ENCODE measurements at places on chromosomes 2 and 18. TPM values are rescaled to one million over a fixed set of nuclear protein-coding genes. Genes with fewer than 3 reads are reported as not detected.

DNA sequence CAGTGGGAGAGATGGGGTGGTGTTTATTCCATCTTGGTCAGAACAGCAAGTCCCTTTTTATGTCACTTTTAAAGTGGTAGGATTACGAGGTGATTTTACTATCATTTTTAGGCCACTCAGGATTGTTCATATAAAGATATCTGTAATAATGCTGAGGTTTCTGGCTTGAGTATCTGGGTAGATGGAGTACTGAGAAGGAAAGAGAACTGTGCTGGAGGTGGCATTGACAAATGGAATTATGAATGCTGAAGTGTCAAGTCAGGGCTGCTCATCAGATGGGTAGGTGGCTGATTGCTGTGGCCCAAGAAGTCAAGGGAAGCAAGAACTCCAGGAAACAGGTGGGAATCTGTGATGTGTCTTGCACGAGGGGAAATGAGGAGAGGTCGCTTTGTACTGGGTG, 85.3 kb upstream of the MGAT4A start:
- H3K27ac ChIP-seq, result no peak overlapping the region
- H3K4me1 ChIP-seq, result no peaks in the 10 kb centered on the region
- H3K27me3 ChIP-seq, result peaks cover 5% of the 10 kb centered on the region
- DNase-seq, result no peak
- H3K4me3 ChIP-seq, result no peak overlapping the region

GRCh38 chr2:150159300-150159699, 328.2 kb downstream of the RND3 start:
- H3K4me1 ChIP-seq, result no peaks in the 10 kb centered on the region
- no peak for DNase-seq
- no peak overlapping the region for H3K27ac ChIP-seq
- H3K27me3 ChIP-seq, result no peaks in the 10 kb centered on the region
- H3K36me3 ChIP-seq, result no peaks in the 10 kb centered on the region

GRCh38 chr2:69734854-69735544, 6.9 kb upstream of the ANXA4 start:
- H3K27ac ChIP-seq, result no peak overlapping the region
- H3K4me3 ChIP-seq, result no peak overlapping the region
- H3K36me3 ChIP-seq, result no peaks in the 10 kb centered on the region
- no peak for DNase-seq
- no peaks in the 10 kb centered on the region for H3K27me3 ChIP-seq

DNA sequence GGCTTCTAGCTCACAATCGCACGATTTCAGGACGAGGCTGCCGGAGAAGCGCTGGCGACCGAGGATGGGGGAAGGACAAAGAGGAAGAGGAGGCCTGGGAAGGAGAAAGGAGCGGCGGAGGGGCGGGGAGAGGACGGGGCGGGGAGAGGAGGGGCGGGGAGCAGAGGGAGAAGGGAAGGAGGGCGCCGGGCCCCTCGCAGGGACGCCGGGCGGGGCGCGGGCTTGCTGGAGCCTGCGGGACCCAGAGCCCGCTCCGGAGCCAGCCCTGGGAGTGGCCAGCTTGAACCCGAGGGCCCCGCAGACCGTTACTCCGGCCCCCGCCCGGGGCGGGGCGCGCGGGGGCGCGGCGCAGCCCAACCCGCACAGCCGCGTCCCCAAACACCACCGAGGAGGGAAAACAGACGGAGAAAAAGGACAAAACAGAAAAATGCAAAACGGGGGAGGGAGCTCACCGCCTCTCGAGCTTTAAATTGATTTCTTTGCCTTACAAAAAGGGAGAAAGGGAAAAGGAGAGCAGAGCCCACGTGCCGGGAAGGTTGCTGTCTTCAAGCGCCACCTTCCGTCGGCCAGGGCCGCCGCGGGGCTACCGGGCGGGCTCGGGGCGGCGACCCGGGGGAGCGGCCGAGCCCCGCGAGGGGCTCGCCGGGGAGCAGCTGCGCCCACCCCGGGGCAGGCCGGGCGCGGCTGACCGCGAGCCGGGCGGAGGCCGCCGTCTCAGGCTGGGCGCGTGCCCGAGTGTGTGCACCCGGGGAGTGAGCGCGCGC, 781 bp upstream of the SOX11 start:
- no peak for DNase-seq
- H3K4me1 ChIP-seq, result peaks cover 4% of the 10 kb centered on the region
- H3K27ac ChIP-seq, result no peak overlapping the region
- no peak overlapping the region for H3K4me3 ChIP-seq
- H3K27me3 ChIP-seq, result peaks cover 24% of the 10 kb centered on the region

GRCh38 chr2:198106621-198107385, 302.4 kb downstream of the PLCL1 start:
- DNase-seq, result no peak
- H3K27me3 ChIP-seq, result no peaks in the 10 kb centered on the region
- H3K27ac ChIP-seq, result no peak overlapping the region
- no peak overlapping the region for H3K4me3 ChIP-seq
- H3K4me1 ChIP-seq, result no peaks in the 10 kb centered on the region
- H3K36me3 ChIP-seq, result no peaks in the 10 kb centered on the region

GRCh38 chr2:186125156-186125555, 360.9 kb upstream of the ZC3H15 start:
- H3K36me3 ChIP-seq, result no peaks in the 10 kb centered on the region
- no peaks in the 10 kb centered on the region for H3K27me3 ChIP-seq
- no peaks in the 10 kb centered on the region for H3K4me1 ChIP-seq

DNA sequence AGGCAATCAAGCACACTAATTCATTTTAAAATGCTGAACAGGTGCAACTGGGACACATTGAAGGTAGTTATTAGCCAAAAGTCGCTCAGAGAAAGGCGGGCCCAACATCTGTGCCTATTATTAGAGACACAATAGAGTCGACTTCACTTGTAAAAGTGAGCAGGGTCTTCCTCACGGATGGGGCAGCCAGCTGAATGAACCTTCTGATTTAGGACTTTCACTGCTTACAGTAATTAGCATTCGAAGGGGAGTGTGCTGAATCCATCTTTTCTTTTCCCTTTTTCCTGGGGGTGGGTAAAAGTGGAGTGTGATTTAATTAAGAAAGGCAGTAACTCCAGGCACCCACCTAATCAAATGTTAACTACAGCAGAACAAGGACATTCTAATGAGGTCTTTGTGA, 677.7 kb downstream of the DCDC2C start:
- no peak overlapping the region for H3K4me3 ChIP-seq
- H3K36me3 ChIP-seq, result no peaks in the 10 kb centered on the region
- DNase-seq, result no peak
- H3K27ac ChIP-seq, result no peak overlapping the region

DNA sequence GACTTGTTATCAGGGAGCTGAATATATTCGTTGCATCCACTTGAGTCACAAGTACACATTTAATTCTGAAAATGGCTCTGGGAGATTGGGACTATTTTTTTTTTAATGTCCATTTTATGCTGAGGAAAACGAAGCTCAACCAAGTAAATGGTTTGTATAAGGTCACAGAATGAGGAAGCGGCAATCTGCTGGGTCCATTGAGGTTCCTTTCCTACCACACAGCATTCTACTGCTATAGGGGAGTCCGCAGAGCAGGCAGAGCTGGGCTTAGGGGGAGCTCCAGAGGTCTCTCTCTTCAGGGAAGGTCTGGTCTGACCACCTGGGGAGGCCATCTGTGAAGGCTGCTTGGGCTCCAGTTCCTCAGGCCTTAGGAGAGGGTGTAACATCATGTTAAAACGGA, 77.9 kb downstream of the MCFD2 start:
- no peaks in the 10 kb centered on the region for H3K27me3 ChIP-seq
- no peak for DNase-seq
- no peak overlapping the region for H3K27ac ChIP-seq
- no peak overlapping the region for H3K4me3 ChIP-seq
- H3K36me3 ChIP-seq, result no peaks in the 10 kb centered on the region

- no peak for DNase-seq
- H3K36me3 ChIP-seq, result no peaks in the 10 kb centered on the region
- H3K4me1 ChIP-seq, result no peaks in the 10 kb centered on the region
- no peak overlapping the region for H3K27ac ChIP-seq
- peaks cover 3% of the 10 kb centered on the region for H3K27me3 ChIP-seq
These were observed 205.1 kb downstream of the NDUFA10 start for GRCh38 chr2:239819974-239820555.

DNA sequence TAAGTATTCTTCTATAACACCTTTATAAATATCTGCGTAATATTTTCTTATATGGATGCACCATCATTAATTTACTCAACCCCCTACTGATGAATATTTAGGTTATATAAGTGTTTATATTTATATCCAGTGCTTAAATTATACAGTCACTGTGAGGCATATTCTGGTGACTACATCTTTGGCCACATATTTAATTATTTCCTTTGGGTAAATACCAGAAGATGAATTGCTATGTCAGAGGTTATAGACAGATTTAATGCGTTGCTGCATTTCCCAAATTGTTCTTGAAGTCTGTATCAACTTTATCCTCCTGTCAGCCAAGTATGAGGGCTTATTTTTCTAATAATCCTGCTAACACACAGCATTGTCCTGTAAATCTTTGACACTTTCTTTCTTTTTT, 18.7 kb downstream of the DYSF start:
- peaks cover 14% of the 10 kb centered on the region for H3K27me3 ChIP-seq
- H3K4me1 ChIP-seq, result peaks cover 2% of the 10 kb centered on the region
- no peaks in the 10 kb centered on the region for H3K36me3 ChIP-seq
- H3K4me3 ChIP-seq, result no peak overlapping the region

- no peak overlapping the region for H3K27ac ChIP-seq
- H3K4me1 ChIP-seq, result peaks cover 18% of the 10 kb centered on the region
- H3K27me3 ChIP-seq, result no peaks in the 10 kb centered on the region
- no peaks in the 10 kb centered on the region for H3K36me3 ChIP-seq
- peak overlapping the region; percentile 38 for H3K4me3 ChIP-seq
- peak; percentile 1 for DNase-seq
These were observed 31.3 kb upstream of the CNTNAP5 start for GRCh38 chr2:123993728-123994323.

DNA sequence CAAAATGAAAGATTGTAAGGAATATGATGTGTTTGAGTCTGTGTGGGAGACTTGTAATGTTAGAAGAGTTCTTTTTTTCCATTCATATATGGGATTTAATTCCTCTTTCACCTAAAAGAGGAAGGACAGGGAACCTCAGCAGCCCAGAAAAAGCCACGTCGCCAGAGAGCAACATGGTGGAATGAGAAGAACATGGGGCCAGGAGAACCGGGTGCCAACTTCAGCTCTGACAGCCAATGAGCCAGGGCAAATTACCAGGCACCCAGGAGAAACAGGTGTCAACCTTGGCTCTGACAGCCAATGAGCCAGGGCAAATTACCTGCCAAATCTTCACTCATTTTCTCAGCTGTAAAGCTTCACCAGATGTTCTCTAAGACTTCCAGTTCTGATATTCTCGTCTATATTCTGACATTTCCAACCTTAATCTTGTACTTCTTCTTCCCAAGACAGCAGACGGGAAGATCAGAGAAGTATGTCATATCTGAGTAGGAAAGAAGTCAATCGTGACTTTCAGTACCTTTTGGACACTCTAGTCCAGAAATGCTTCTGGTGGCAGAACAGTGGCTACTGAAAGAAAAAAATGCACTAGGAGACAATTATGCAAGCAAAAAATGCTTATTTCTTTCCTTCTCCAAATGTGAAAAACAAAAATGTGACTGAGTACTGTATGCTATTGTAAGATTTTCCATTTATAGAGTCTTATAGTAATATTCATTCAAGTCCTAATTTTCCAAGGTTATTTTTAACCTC, 79.2 kb upstream of the COL5A2 start:
- H3K4me3 ChIP-seq, result no peak overlapping the region
- no peaks in the 10 kb centered on the region for H3K4me1 ChIP-seq
- no peaks in the 10 kb centered on the region for H3K36me3 ChIP-seq
- H3K27ac ChIP-seq, result no peak overlapping the region
- DNase-seq, result no peak

GRCh38 chr2:73174941-73175662, 27.3 kb upstream of the NOTO start:
- no peak overlapping the region for H3K27ac ChIP-seq
- peak overlapping the region; percentile 71 for H3K4me3 ChIP-seq
- peaks cover 16% of the 10 kb centered on the region for H3K4me1 ChIP-seq
- peaks cover 6% of the 10 kb centered on the region for H3K27me3 ChIP-seq
- DNase-seq, result no peak
- H3K36me3 ChIP-seq, result no peaks in the 10 kb centered on the region

GRCh38 chr2:25743132-25743830, 69.9 kb upstream of the DTNB start:
- peaks cover 44% of the 10 kb centered on the region for H3K36me3 ChIP-seq
- peak; percentile 15 for DNase-seq
- peak overlapping the region; percentile 44 for H3K4me3 ChIP-seq
- H3K27ac ChIP-seq, result peak overlapping the region; percentile 78
- H3K27me3 ChIP-seq, result peaks cover 8% of the 10 kb centered on the region

DNA sequence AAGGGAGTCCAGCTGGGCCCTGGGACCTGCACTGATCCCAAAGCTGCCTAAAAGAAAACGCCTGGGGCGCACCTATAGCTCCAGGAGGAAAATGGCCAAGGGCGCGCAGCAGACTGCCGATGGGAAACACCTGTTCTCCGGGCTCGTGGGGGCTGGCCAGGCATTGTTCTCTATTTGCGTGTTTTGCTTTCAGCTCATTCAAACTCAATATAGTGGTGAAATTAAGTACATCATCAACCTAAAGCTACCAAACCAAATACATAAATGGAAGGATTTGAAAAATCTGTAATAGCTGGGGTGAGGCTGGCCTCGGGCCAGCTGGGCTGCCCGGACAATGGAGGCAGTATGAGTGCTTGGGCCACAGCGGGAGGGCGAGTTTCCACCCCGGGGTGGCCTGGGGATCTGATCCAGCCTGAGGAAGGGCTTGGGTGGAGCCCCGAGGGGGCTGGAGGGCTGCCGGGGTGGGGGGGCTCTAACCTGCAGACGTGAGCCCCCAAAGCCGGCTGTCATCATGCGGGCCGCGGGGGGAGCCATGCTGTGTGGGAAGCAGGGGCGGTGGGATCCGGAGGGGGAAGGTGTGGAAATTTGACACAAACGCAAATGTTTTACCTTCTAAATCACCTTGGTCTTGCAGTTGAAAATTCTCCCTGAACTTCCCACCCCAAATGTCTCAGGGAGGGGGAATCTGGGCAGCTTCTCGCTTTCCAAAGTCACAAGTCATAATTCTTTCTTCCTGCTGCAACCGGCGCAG, 77.6 kb downstream of the ASB1 start:
- H3K27ac ChIP-seq, result no peak overlapping the region
- H3K36me3 ChIP-seq, result no peaks in the 10 kb centered on the region
- H3K27me3 ChIP-seq, result peaks cover 3% of the 10 kb centered on the region
- H3K4me3 ChIP-seq, result no peak overlapping the region
- no peaks in the 10 kb centered on the region for H3K4me1 ChIP-seq

GRCh38 chr2:235094457-235094856, 142.6 kb downstream of the SH3BP4 start:
- no peak overlapping the region for H3K4me3 ChIP-seq
- H3K27ac ChIP-seq, result no peak overlapping the region
- H3K27me3 ChIP-seq, result peaks cover 4% of the 10 kb centered on the region
- no peaks in the 10 kb centered on the region for H3K36me3 ChIP-seq

CYS1 gene
- not detected for polyA plus RNA-seq

TCF4 gene
- 17.6 TPM for polyA plus RNA-seq

MYCN gene
- not detected for polyA plus RNA-seq

MEP1B gene
- not detected for polyA plus RNA-seq

MROH2A gene
- polyA plus RNA-seq, result not detected

FIGN gene
- not detected for polyA plus RNA-seq

CAPN14 gene
- polyA plus RNA-seq, result not detected

UGT1A3 gene
- not detected for polyA plus RNA-seq

THAP4 gene
- polyA plus RNA-seq, result 20.0 TPM

RSAD2 gene
- 5.8 TPM for polyA plus RNA-seq

FAM161A gene
- polyA plus RNA-seq, result 0.49 TPM

RAD51AP2 gene
- polyA plus RNA-seq, result not detected

TMEM163 gene
- 2.8 TPM for polyA plus RNA-seq

CAVIN2 gene
- polyA plus RNA-seq, result 2.7 TPM

Data from immature natural killer cell (primary cell).